CD8-positive, alpha-beta T cell (primary cell): ENCODE measurements at places on chromosomes 3 and 15. TPM values are rescaled to one million over a fixed set of nuclear protein-coding genes. Genes with fewer than 3 reads are reported as not detected.

Gene TIMP4
- not detected for total RNA-seq

- DNase-seq: no peak
These were observed 48.7 kb upstream of the FHIT start for GRCh38 chr3:61300006-61300380.

Gene GPR149
- total RNA-seq: not detected

DNA sequence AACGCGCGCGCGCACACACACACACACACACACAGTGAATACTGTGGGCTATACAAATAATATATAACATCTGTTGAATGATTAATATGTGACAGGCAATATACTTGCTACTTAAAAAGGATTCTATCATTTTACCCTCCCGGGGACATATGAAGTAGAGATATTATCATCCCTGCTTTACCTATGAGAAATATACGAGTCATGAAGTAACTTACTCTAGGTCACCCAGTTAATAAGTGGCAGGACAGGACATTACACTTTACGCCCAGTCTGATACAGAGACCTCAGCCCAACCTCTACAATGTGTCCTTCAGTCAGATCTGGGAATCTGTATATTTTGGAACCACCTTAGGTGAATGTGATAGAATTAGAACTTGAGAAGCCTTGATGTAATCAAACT lies 55.4 kb downstream of the CCDC54 start:
- DNase-seq: no peak

DNA sequence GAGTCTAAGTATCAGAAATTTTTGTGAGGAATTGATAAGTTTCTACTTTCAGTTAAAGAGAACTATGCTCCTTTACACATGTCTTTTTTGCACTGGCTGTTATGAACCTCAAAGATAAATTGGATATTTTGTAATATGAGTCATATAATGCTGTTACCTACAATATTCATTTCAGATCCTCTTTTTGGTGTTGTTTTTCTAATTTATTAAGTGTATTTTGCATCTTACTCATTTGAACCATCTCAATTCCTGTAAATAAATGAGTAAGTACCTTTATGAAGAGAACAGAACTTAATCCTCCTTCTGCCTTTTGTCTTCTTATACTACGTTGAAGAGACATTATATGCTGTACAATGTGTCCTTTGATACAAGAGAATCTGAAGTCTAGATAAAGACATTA lies 74.4 kb downstream of the ZIC1 start:
- no peak for DNase-seq

Gene TP53BP1
- 54.6 TPM for total RNA-seq

DNA sequence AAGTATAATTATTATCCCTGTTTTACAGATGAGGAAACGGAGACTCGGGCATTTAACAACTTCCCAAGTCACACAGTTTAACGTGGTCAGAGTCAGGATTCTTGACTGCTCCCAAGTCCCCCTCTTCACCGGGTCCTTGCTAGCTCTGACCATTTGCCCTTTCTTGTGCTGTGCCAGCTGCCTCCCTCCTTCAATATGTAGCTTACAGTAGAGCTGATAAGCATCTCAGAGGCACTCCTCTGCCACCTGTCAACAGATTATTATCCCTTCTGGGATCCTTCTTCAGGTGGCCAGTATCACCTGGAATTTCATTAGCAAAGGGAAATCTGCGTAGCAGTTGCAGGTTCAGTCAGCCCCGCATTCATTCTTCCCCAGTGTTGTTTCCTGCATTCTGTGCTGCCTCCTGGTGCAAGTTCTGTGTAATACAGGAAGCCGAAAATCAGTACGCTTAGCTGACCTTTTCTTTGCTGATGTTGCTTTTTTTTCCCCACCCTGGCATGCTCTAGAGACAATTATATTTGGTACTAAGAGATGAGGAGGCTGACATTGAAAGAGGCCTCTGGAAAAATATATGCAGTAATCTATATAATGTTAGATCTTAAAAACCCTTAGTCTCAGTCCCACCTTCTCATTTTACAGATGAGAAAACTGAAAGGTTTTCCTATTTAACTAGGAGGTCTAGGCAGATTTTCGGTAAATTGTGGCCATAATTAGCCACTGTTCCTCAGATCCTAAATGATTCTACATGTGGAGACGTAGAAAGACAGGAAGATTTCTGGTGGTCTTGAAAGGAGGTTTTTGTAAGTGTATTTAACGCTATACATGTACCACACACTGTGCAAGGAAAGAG lies 24.8 kb downstream of the TMOD2 start:
- peak; percentile 72 for DNase-seq

DNA sequence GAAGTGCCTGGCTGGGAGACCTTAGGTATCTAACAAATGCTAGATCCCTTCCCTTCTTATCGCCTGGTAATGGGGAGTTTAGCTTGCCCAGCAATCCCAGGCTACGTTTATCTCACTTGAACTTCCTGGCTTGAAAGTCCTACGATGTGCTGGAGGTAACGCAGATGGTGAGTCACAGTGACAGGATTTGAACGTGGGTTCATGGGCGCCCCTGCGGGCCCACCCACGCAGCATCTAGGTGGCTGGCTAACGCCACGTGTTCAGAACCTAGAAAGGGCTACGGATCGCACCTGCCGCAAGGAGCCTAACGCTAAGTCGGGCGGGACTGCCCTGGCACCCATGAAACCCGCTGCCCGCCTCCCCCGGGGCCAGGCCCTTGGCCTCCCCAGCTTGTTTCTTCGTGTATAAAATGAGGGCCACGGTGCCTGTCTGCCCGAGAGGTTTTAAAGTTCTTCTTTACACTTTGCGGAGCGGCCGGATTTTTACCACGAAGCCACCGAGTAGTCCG lies 600 bp upstream of the USP3 start:
- DNase-seq: peak; percentile 96

Gene PEX5L
- not detected for total RNA-seq

DNA sequence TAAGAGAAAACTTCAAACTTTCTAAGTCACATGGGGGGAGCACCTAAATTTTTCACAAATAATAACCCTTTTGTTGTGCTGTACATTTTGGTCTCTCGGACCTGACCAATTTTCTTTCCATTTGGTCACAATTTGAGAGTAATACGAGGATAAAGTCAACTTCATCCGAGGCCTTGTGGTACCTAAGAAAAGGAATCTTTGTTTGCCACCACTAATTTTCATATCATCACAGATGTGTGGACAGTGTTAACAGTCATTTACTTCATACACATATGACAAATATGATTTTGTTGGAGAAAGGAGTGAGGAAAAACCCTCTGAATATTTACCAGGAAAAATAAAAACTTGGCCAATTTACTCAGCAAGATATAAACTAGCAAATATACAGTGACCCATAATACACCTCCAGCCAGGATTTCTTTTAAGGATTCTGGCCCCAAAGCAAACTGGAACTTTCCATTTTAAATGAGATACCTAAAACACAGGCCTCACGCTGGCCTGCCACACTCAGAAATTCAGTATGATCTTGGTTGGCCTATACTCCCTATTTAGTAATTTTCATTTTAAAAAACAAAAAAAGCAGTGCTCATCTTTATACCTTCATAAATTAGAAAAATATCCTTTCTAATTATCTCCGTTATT lies 40.7 kb downstream of the VGLL4 start:
- DNase-seq: no peak

- no peak for DNase-seq
These were observed 107.7 kb upstream of the SPRED1 start for GRCh38 chr15:38144921-38145320.

Gene THSD4
- not detected for total RNA-seq

Gene TM4SF18
- total RNA-seq: not detected
